ENCODE measurements at places on chromosomes 2 and 18. TPM values are rescaled to one million over a fixed set of nuclear protein-coding genes. Genes with fewer than 3 reads are reported as not detected.

Gene GNAL
- total RNA-seq = 0.60 TPM

Gene TMEM178A
- 0.23 TPM for total RNA-seq

Gene STEAP3
- not detected for total RNA-seq

Gene DSC1
- total RNA-seq = 0.61 TPM

Gene ANKRD30BL
- total RNA-seq = not detected

DNA sequence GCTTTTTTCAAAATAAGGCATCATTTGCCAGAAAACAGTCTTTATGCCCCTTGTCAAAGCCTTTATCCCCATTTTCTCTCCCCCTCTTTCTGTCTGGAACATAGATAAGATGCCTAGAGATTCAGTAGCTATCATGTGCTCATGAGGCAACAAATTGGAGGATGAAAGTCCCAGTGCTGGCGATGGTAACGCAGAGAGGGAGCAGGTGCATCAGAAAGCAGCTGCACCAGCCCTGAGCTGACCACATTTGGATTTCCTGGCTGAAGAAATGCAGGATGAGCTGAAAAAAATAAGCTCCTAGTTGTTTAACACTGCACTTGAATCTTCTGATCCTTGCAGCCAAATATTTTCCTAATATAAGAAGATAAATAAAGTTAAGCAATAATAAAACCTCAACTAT is 48.0 kb downstream of the LOXHD1 start:
- H3K27ac ChIP-seq = no peak overlapping the region
- DNase-seq = no peak
- H3K36me3 ChIP-seq = no peaks in the 10 kb centered on the region

GRCh38 chr2:60496956-60497355 is 56.5 kb downstream of the BCL11A start:
- H3K4me3 ChIP-seq = no peak overlapping the region
- no peak for DNase-seq
- no peak overlapping the region for H3K27ac ChIP-seq
- H3K36me3 ChIP-seq = no peaks in the 10 kb centered on the region
- peaks cover 11% of the 10 kb centered on the region for H3K4me1 ChIP-seq
- peaks cover 11% of the 10 kb centered on the region for H3K27me3 ChIP-seq

DNA sequence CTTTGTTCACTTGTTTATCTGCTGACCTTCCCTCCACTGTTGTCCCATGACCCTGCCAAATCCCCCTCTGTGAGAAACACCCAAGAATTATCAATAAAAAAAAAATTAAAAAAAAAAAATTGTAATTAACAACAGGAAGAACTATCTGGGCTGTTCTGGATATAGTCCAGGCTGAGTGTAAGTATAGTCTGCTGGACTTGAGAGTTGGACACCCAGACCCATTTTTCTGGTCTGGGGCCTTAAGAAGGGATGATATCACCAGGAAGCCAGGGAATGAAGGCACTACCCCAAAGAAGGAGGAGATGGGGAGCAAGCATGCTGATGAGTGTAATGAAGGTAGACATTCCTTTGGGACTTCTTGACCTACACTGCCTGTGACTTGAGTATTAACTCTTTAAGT is 72.1 kb upstream of the ZFP36L2 start:
- H3K4me1 ChIP-seq = peaks cover 17% of the 10 kb centered on the region
- H3K4me3 ChIP-seq = no peak overlapping the region
- H3K27ac ChIP-seq = no peak overlapping the region
- peaks cover 5% of the 10 kb centered on the region for H3K36me3 ChIP-seq
